ENCODE measurements at places on chromosomes 3 and 15.
A peak's percentile ranks its signal among the peaks of the same experiment; 100 is the strongest.

DNA sequence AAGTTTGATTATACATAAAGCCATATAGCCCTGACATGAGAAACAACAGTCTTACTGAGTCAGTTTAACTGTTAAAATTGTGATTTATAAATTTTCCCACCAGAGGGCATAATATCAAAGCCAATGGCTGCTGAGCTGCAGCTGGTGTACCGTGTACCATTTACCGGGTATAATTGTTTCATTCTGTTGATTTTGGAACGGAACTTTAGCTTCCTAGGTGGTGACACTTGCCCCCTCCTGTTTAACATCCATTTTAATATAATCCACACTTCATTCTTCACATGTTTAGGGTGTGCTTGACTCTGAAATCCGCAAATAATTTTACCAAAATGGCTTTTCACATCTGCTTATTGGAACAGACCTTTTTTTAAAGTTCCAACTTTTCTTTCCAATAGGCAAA lies 72.8 kb downstream of the SLC9A9 start:
- no peak for DNase-seq

GRCh38 chr3:43789028-43789427 lies 98.3 kb downstream of the ABHD5 start:
- DNase-seq, result no peak

GRCh38 chr15:67005294-67005996 lies 60.0 kb upstream of the SMAD3 start:
- DNase-seq, result no peak

- DNase-seq, result no peak
Observed at GRCh38 chr15:84934942-84935729, 46.5 kb upstream of the PDE8A start.

DNA sequence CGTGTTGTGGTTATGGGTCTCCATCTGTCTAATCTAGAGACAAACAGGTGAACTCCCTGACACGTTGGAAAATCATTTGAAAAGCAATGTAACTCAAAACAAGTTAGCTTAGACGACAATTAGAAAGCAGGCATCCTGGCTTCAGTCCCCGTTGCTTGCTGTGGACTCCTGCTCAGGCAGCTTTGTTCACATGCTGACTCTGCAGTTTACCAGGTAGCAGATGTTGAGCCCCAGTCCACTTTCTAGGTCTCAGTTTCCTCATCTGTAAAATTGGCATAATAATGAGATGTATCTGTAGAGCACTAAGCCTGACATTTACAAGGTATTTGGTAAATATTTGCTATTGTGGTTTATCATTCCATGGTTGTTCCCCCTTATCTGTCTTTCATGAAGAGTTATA lies 327.2 kb upstream of the CHRM5 start:
- no peak for DNase-seq

GRCh38 chr3:164748626-164749025 lies 329.7 kb downstream of the SI start:
- DNase-seq, result no peak

DNA sequence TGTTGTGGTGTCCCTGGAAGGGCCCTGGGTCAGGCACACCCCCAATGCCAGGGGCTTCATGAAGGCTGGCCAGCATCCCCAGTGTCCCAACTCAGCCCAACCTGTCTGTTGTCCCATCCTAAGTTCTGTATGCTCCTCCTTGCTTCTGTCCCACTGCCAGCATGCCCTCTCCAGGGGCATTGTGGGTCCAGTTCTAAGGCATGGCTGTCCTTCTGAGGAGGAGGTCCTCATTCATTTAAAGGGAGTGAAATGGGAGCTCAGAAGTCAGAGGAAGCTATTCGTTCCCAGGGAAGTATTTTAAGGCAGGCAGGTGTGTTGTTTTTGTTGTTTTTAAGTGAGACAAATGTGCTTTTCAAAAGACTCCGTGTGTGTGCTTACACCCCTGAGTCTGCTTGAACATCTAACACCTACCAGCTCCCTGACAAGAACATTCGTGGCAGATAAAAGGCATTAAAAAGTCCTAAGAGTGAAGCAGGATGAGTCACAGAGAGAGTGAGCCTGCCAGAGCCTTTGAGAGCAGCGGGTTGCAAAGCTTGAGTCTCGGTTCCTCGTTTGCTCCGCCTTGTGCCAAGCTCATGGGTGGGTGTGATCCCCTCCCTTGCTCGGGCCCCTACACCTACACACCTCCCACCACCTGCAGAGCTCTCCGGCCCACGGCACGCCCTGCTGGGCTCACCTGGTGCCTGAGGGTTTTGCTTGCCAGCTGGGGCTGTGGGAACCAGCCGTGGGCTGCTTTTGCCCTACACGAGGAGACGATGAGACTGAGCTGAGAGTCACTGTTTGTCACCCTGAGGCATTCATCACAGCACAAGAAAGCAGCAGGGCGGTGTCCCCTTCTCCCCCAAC lies 183.4 kb upstream of the TOPAZ1 start:
- no peak for DNase-seq

- no peak for DNase-seq
Observed at GRCh38 chr3:45508483-45509037, 86.0 kb upstream of the LIMD1 start.

DNA sequence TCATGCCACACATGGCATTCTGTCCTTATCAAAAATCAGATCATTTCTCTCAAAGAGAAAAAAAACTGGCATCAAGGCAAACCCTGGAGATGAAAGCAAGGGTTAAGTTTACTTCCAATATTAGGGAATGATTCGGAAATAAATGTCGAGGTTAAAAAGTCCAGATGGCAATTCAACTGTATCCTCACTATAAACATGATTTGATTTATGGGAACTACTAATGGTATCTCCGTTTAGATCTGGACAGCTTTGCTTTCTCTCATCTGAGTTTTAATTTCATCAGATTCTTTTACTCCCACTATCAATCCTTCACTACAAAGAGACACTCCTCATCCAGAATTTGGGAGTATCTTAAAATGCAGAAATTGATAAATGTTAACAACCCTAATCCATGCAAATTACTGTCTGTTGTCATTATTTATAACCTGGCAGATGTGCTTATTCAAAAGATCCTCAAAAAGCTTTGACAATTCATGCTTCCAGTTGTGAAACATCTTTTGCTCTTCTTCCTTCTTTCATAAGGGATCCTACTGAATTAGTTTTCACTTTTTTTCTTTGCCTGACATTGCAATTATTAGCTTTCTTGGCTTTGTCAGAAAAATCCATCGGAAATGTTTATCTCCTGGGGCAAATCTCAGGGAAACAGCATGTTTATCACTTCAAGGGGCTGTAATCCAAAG lies 903.2 kb downstream of the MCTP2 start:
- no peak for DNase-seq

DNA sequence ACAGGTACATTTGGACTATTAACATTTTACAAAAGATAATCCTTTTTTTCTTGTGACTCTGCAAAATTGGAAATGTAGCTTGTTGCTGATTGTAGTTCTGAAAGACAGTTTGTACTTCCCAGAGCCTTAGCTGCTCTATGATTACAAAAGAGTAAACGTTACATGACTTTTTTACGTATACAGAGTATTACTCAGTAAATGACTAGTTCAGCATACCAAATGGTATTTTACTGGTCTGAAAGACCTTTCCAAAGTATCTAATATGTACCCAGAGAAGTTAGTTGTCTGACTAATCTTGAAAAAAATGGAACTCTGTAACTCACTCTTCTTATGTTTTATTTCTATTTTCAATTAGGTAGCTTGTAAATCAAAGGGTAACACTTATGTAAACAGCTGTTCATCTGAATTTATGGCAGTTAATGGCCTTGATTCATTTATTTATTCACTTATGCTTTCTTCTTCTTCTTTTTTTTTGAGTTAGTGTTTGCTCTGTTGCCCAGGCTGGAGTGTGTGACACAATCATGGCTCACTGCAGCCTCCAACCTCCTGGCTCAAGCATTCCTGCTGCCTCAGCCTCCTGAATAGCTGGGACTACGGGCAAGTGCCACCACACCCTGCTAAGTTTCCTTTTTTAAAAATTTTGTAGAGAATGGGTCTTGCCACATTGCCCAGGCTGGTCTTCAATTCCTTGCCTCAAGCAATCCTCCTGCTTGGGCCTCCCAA lies 151.7 kb downstream of the C3orf38 start:
- no peak for DNase-seq

DNA sequence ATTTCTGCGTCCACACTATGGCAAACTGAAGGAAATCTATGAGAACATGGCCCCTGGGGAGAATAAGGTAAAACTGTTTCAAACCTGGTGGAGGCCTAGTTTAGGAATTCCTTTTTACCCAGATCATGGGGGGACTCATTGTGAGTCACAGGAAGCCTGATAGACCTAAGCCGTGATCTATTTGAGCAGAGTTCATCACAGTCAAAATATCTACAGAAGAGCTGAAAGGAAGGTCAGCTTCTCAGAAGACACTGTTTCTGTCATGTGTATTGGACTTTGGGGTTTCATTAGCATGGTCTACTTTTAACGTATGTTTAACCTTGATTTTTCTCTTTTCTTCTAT lies 1.3 kb downstream of the PSMD2 start:
- no peak for DNase-seq

- no peak for DNase-seq
Observed at GRCh38 chr3:123347691-123348264, 101.1 kb downstream of the ADCY5 start.

GRCh38 chr3:148238421-148238821 lies 459.3 kb upstream of the AGTR1 start:
- DNase-seq, result no peak

- no peak for DNase-seq
Observed at GRCh38 chr3:113185194-113185835, 26.0 kb upstream of the BOC start.

DNA sequence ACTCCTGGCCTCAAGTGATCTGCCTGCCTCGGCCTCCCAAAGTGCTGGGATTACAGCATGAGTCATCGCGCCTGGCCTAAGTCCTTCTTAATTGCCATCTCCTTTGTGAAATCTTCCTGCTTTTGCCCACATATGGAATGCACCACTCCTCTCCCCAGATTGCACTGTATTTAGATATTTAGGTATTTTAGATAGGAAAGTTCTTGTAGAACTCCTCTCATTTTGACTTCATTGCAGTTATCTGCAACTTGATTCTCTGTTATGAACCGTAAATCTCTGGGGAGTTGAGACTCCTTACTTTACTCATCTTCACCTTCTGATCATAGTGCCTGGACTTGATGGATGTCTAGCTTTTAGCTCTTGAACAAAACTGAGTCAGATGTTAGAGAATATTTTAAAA lies 150.7 kb downstream of the AKAP13 start:
- DNase-seq, result no peak

DNA sequence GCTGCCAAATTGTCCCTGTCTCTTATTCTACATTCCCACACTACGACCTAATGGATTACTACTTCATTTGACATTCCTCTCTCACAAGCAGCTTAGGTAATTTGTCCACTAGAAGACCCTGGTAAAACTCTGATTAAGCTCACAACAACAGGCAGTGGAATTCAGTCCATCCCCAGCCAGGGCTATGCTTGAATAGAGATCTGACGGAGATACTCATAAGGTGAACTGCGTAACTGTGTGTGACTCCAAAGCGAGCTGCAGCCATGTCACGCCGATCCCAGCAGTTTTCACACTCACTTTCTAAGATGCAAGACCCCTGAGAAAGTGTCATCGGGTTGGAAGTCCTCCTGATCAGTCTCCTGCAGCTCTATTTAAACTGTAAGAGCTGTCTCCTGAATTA lies 25.7 kb upstream of the ROBO2 start:
- peak; percentile 35 for DNase-seq

DNA sequence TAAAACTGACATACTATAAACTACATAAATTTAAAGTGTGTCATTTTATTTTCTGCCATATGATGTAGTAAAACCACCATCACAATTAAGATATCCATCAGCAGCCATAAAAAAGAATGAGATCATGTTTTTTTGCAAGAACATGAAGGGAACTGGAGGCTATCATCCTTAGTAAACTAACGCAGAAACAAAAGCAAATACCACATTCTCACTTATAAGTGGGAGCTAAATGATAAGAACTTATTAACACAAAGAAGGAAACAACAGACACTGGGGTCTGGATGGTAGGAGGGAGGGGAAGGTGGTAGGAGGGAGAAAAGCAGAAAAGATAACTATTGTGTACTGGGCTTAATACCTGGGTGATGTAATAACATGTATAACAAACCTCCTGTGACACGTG lies 24.6 kb downstream of the CCDC14 start:
- no peak for DNase-seq

DNA sequence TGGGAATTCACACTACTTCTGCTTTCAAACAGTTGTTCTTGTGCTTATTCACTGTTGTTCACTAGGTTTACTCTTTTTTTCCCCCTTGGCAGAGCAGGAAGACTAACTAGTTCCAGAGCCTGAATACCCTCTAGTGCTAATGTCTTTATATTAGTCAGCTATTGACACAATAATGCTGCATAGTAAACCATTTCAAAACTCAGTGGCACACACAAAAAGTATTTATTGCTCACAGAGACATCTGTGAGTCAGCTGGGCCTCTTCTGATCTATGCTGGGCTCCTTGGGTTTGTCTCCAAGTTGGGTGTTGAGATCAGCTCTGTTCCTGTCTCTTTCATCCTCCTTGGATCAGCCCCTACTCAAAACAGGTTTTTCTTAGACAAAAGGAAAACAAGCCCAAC lies 51.1 kb downstream of the RSRC1 start:
- no peak for DNase-seq

DNA sequence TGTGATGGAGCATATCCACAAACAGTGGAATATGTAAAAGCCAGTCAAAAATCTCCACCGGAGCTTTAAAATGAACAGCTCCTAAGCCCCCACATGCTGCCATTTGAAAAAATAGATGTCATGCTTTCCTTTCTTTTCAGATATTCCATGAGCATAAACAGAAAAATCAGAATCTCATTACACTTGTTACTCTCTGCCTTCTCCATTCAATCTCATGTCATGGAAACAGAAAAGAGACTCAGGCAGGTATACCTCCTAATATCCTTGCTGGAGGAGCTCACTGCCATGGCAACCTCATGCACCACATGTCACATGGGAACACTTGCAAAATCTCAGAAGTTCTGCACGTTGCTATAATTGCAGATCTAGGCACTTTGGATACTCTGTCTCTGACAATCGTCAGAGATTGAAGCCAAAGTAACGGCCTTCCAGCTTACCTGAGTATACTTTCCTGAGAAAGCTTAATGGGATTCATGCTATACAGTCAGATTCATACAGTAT lies 317.0 kb upstream of the ADAMTS9 start:
- DNase-seq, result no peak

DNA sequence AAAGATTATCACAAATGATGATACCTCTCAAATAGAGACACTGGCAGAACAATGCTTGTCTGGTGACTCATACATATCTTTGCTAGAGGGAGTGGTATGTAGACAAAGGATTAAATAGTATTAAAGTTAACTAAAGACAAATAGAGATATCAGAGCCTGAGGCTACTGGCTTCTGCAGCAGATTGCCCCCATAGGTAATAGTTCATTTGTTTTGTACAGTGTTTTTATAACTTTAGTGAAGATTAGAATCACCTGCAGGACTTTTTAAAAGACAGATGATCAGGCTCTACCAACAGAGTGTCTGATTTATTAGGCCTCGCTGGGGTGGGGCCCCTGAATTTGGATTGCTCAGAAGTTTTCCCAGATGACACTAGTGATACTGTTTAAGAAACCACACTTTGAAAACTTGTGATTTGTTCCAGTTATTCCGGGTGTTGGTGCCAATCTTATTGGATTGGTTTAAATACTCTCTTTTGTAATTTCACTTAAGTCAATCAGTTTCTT lies 96.4 kb downstream of the NAALADL2 start:
- DNase-seq, result no peak

All from neuronal stem cell (in vitro differentiated cells).